Activated T-cell treated with anti-CD3 and anti-CD28 coated beads, Interleukin-2, amount 50 U/mL, for 24 hours (primary cell): ENCODE measurements at places on chromosomes 5 and 9.
A peak's percentile ranks its signal among the peaks of the same experiment; 100 is the strongest.

DNA sequence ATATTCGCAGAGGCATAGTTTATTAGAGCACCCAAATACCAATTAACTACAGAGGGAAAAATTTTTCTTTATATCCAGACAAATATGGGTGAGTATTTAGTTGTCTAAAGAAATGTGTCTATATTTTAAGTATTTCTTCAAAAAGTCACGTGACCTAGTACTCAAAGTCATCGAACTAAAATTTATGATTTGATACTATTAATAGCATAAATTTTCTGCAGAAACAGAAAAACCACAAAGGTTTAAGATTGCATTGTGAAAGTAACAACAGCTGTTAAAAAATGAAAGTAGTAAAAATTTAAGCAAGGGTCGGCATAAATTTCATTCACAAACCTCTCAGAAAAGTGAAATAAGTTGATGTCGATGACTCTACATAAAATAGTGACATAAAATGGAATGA lies 323.9 kb upstream of the RORB start:
- no peaks in the 10 kb centered on the region for H3K36me3 ChIP-seq
- no peaks in the 10 kb centered on the region for H3K4me1 ChIP-seq
- no peak overlapping the region for H3K27ac ChIP-seq
- no peak for DNase-seq
- no peaks in the 10 kb centered on the region for H3K27me3 ChIP-seq

- no peak overlapping the region for H3K4me3 ChIP-seq
- no peaks in the 10 kb centered on the region for H3K4me1 ChIP-seq
- DNase-seq = no peak
- no peaks in the 10 kb centered on the region for H3K27me3 ChIP-seq
Measured at GRCh38 chr5:170782438-170782837, 1.1 kb upstream of the GABRP start.

DNA sequence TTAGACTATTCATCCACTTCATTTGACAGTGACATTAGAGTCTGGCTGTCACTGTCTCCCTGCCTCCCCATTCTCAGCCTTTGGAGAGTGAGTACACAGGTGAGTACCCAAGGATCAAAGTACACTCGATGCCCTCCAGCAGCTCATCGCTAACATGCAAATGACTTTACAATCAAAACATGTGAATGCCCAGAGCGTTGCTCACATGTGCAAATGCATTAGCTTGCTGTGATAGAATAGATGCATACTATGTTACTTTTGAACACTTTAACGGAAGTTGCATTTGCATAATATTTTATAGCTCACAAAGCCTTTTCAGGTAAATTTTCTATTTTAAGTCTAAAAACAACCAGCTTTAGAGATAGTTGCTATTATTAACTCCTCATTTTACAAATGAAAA lies 107.6 kb downstream of the SYK start:
- H3K4me1 ChIP-seq = no peaks in the 10 kb centered on the region
- H3K4me3 ChIP-seq = no peak overlapping the region
- no peak for DNase-seq
- no peak overlapping the region for H3K27ac ChIP-seq
- peaks cover 6% of the 10 kb centered on the region for H3K27me3 ChIP-seq

DNA sequence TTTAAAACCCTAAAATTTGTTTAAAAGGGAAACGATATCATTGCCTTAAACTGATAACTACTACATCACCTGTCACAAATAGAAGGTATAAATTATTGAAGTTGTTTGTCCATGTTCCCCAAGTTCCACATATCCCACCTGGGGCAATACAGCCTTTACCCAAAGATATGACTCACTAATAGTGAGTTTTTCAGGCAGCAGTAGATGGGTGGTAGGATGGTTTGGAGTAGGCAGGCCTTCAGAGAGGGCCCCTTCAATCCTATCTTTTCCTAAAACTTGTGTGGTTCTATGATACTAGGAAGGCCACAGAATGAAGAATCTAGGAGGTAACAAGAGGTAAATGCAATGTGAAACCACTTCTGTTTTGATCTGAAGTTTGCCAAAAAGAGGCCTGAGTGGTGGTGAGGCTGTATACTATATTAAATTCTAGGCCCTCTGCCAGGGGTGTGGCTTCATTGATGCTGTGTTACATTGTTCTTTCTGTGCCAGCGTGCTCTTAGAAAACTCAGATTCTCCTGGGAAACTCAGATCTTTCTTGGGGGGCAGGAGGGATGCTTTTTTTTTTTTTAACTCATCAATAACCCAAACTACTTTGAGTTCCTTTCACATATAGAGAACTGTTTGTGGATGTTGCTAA lies 7.2 kb downstream of the CYSTM1 start:
- no peak for DNase-seq
- peaks cover 2% of the 10 kb centered on the region for H3K4me1 ChIP-seq
- no peaks in the 10 kb centered on the region for H3K27me3 ChIP-seq
- H3K27ac ChIP-seq = no peak overlapping the region
- H3K4me3 ChIP-seq = no peak overlapping the region
- H3K36me3 ChIP-seq = no peaks in the 10 kb centered on the region

- no peaks in the 10 kb centered on the region for H3K36me3 ChIP-seq
- H3K27ac ChIP-seq = no peak overlapping the region
- peaks cover 14% of the 10 kb centered on the region for H3K27me3 ChIP-seq
- H3K4me1 ChIP-seq = no peaks in the 10 kb centered on the region
- no peak for DNase-seq
Measured at GRCh38 chr5:147485046-147485445, 24.8 kb downstream of the DPYSL3 start.

- H3K27ac ChIP-seq = no peak overlapping the region
- no peaks in the 10 kb centered on the region for H3K4me1 ChIP-seq
- H3K36me3 ChIP-seq = no peaks in the 10 kb centered on the region
- no peaks in the 10 kb centered on the region for H3K27me3 ChIP-seq
- DNase-seq = no peak
Measured at GRCh38 chr5:3139499-3139931, 388.0 kb upstream of the IRX2 start.

DNA sequence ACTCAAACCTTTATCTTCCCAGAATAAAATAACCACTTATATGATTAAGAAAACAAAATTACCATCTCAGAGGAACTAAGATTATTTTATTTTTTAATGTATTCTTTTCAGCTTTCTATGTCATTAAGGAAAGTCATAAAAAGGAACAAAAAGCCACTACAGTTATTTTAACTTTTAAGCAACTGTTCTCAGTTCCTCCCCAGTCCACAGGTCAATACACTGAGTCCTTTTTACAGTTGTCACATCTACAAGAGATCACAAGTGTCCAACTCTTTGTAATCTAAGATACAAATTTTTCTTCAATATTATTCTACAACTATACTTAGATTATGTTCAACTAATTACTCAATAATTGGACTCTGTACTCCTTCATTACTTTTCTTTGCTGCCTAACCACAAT lies 782.8 kb upstream of the ACO1 start:
- H3K4me1 ChIP-seq = peaks cover 11% of the 10 kb centered on the region
- H3K27me3 ChIP-seq = no peaks in the 10 kb centered on the region
- DNase-seq = no peak
- no peak overlapping the region for H3K27ac ChIP-seq
- no peaks in the 10 kb centered on the region for H3K36me3 ChIP-seq

- peak overlapping the region; percentile 8 for H3K4me3 ChIP-seq
- no peak for DNase-seq
- H3K27me3 ChIP-seq = no peaks in the 10 kb centered on the region
- peak overlapping the region; percentile 89 for H3K27ac ChIP-seq
- peaks cover 75% of the 10 kb centered on the region for H3K36me3 ChIP-seq
Measured at GRCh38 chr5:76691467-76692273, 24.3 kb upstream of the F2R start.

DNA sequence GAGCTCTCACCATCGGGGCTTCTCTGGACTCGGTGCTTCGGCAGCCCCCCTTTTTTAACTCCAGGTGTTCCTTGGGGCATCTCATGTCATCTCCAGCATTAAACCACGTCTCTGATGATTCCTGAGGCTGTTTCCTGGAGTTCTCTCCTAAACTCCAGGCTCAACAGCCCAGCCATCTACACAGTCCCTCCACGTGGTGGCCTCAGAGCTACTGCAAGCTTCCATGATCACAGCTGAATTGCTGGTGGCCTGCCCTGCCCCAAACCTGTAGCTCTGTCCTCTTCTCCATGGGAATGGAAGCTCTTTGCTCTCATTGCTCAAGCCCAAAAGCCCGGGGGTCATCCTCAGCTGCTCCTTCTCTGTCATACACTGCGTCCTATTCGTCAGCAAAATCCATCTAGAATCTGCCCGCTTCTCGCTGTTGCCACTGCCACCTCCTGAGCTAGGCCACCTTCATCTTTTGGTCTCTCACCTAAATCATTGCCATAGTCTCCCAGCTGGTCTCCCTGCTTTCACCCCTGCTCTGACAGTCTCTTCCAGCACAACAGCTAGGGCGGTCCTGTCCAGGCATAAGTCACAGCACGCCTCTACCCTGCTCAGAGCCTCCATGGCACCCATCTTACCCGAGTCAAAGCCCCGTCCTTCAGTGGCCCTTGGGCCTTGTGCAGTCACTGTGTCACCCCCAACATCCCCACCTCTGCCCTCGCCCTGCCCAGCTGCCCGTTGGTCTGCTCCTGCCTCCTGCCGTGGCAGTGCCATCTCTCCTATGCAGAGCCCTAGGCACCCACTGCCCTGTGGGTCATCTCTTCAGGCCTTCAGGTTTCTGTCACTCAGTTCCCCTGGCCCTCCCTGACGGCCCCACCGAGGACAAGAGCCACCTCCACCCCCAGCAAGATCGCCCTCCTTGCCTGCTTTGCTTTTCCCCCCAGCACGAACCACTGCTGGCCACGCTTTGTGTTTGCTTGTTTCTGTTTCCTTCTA lies 6.4 kb downstream of the B4GALT7 start:
- H3K27ac ChIP-seq = peak overlapping the region; percentile 5
- H3K27me3 ChIP-seq = no peaks in the 10 kb centered on the region
- DNase-seq = no peak
- H3K4me3 ChIP-seq = no peak overlapping the region
- H3K4me1 ChIP-seq = peaks cover 21% of the 10 kb centered on the region
- H3K36me3 ChIP-seq = peaks cover 65% of the 10 kb centered on the region

DNA sequence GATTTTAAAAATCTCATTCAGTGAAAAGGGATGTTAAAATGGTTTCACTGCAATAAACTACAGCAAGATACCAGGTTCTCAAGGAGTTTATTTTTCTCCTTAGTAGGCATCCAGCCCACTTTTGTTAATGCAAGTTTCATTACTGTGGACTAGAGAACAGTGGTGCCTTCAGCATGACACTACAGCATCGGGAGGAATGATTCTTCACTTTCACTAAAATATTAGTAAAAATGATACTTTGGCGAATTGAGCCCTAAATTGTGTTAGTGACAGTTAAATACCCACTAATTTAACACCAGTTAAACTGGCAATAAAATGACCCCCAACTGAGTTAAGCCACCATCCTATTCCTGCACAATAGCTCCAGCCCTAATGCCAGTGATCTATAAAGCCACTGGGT lies 152.2 kb upstream of the MPDZ start:
- DNase-seq = no peak
- no peak overlapping the region for H3K4me3 ChIP-seq
- H3K36me3 ChIP-seq = no peaks in the 10 kb centered on the region
- H3K27me3 ChIP-seq = no peaks in the 10 kb centered on the region
- H3K27ac ChIP-seq = no peak overlapping the region
- H3K4me1 ChIP-seq = no peaks in the 10 kb centered on the region

GRCh38 chr5:181062631-181063030 lies 22.6 kb downstream of the BTNL9 start:
- DNase-seq = no peak
- no peak overlapping the region for H3K27ac ChIP-seq
- peaks cover 2% of the 10 kb centered on the region for H3K4me1 ChIP-seq
- H3K36me3 ChIP-seq = no peaks in the 10 kb centered on the region

- H3K27ac ChIP-seq = no peak overlapping the region
- H3K27me3 ChIP-seq = no peaks in the 10 kb centered on the region
- DNase-seq = no peak
Measured at GRCh38 chr9:99075246-99075912, 29.5 kb upstream of the TGFBR1 start.

- peaks cover 10% of the 10 kb centered on the region for H3K27me3 ChIP-seq
- H3K4me1 ChIP-seq = no peaks in the 10 kb centered on the region
- H3K36me3 ChIP-seq = no peaks in the 10 kb centered on the region
- H3K4me3 ChIP-seq = no peak overlapping the region
- DNase-seq = no peak
Measured at GRCh38 chr9:17810728-17811571, 232.1 kb downstream of the SH3GL2 start.

- peaks cover 79% of the 10 kb centered on the region for H3K36me3 ChIP-seq
- no peaks in the 10 kb centered on the region for H3K4me1 ChIP-seq
- H3K27ac ChIP-seq = peak overlapping the region; percentile 71
- H3K4me3 ChIP-seq = no peak overlapping the region
- no peaks in the 10 kb centered on the region for H3K27me3 ChIP-seq
Measured at GRCh38 chr5:179777456-179777855, 16.3 kb upstream of the LTC4S start.

GRCh38 chr9:128216781-128217553 lies 13.8 kb downstream of the DNM1 start:
- H3K36me3 ChIP-seq = no peaks in the 10 kb centered on the region
- no peak overlapping the region for H3K4me3 ChIP-seq
- peaks cover 15% of the 10 kb centered on the region for H3K4me1 ChIP-seq
- no peak for DNase-seq

- DNase-seq = peak; percentile 11
- H3K36me3 ChIP-seq = no peaks in the 10 kb centered on the region
- H3K4me3 ChIP-seq = no peak overlapping the region
Measured at GRCh38 chr9:89601856-89602562, 2.8 kb upstream of the GADD45G start.

GRCh38 chr5:103375350-103375749 lies 116.8 kb downstream of the MACIR start:
- H3K27ac ChIP-seq = no peak overlapping the region
- DNase-seq = no peak

DNA sequence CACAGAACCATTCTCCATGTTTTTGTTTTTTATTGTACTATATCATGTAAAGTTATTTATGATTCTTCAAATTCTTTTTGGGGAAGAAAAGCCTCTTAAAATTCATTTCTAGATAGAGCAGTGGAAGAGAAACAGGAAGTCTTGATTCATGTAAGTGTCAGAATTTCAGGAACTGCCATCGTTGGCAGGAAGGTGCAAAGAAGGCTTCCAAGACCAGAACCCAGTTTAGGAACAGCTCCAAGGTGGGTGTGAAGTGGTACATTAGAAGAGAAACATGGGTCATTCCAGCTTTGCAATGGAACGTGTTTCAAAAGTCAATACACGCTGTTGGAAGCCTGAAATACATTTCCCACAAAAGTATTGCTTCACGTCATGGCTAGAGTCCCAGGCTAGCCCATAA lies 14.8 kb downstream of the SAXO1 start:
- no peak for DNase-seq
- H3K27me3 ChIP-seq = no peaks in the 10 kb centered on the region
- H3K36me3 ChIP-seq = no peaks in the 10 kb centered on the region
- H3K4me1 ChIP-seq = peaks cover 3% of the 10 kb centered on the region
- no peak overlapping the region for H3K27ac ChIP-seq

- no peak overlapping the region for H3K4me3 ChIP-seq
- H3K27me3 ChIP-seq = no peaks in the 10 kb centered on the region
- H3K27ac ChIP-seq = no peak overlapping the region
- H3K4me1 ChIP-seq = no peaks in the 10 kb centered on the region
- H3K36me3 ChIP-seq = no peaks in the 10 kb centered on the region
Measured at GRCh38 chr5:114316167-114316566, 45.7 kb upstream of the KCNN2 start.
